ENCODE measurements at places on chromosomes 4 and X.

GRCh38 chr4:123876671-123877101 lies 480.1 kb downstream of the SPRY1 start:
- DNase-seq: no peak

DNA sequence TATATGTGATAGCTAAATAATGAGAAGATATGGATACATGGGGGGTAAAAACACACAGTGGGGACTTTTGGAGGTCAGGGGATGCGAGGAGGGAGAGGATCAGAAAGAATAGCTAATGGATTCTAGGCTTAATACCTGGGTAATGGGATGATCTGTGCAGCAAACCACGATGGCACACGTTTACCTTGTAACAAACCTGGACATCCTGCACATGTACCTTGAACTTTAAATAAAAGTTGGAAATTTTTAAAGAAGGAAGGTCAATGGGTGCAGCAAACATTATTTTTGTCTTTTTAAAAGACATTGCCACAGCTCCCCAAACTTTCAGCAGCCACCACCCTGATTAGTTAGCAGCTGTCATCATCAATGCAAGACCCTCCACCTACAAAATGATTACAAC lies 29.7 kb upstream of the UGT2B15 start:
- no peak for DNase-seq

- peak; percentile 30 for DNase-seq
Measured at GRCh38 chr4:10917566-10917965, 233.0 kb upstream of the CLNK start.

GRCh38 chr4:161291222-161291621 lies 872.6 kb downstream of the FSTL5 start:
- no peak for DNase-seq

DNA sequence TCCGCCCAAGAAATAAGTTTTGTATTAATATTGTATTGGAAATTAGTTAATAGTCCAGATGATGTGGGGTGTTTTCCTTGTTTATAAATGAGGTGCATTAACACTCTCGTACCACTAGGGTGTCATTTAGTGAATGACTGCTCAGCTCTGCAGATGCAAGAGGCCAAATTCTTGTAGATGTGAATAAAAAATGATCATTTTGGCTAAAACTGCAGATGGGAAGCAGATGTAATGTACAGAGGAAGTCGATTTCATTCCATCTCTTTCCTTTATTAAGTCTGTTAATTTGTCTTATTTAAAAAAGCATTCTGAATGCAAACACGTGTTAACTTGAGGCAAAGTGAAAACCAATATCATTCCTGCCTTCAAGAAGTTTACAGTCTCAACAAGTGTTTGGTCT lies 108.1 kb downstream of the DHX15 start:
- no peak for DNase-seq

- DNase-seq: no peak
Measured at GRCh38 chr4:129603241-129603931, 507.4 kb downstream of the C4orf33 start.

- peak; percentile 42 for DNase-seq
Measured at GRCh38 chr4:188021548-188022249, 26.1 kb downstream of the ZFP42 start.

- peak; percentile 61 for DNase-seq
Measured at GRCh38 chr4:82430964-82431745, 765 bp downstream of the ENOPH1 start.

- no peak for DNase-seq
Measured at GRCh38 chrX:30577362-30577991, at the start of gene TASL. TSS of gene TASL (minus strand) at chrX:30577766. CDS start at chrX:30560355, 17,411 bp downstream.

- DNase-seq: no peak
Measured at GRCh38 chr4:99651016-99651769, 6.4 kb downstream of the C4orf54 start.

- no peak for DNase-seq
Measured at GRCh38 chr4:20359692-20360091, 108.0 kb downstream of the SLIT2 start.

- DNase-seq: no peak
Measured at GRCh38 chr4:111492496-111492895, 652.8 kb upstream of the FAM241A start.

DNA sequence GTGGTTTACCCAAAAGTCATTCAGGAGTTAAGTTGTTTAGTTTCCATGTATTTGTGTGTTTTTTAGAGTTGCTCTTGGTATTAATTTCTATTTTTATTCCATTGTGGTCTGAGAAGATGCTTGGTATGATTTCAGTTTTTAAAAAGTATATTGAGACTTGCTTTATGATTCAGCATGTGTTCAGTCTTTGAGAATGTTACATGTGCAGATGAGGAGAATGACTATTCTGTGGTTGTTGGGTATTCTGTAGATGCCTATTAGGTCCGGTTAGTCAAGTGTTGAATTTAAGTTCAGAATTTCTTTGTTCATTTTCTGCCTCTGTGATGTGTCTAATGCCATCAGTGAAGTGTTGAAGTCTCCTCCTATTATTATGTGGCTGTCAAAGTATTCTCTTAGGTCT lies 249.4 kb downstream of the ARHGAP10 start:
- no peak for DNase-seq

GRCh38 chrX:32126997-32127396 lies 1055.2 kb upstream of the FTHL17 start:
- no peak for DNase-seq

DNA sequence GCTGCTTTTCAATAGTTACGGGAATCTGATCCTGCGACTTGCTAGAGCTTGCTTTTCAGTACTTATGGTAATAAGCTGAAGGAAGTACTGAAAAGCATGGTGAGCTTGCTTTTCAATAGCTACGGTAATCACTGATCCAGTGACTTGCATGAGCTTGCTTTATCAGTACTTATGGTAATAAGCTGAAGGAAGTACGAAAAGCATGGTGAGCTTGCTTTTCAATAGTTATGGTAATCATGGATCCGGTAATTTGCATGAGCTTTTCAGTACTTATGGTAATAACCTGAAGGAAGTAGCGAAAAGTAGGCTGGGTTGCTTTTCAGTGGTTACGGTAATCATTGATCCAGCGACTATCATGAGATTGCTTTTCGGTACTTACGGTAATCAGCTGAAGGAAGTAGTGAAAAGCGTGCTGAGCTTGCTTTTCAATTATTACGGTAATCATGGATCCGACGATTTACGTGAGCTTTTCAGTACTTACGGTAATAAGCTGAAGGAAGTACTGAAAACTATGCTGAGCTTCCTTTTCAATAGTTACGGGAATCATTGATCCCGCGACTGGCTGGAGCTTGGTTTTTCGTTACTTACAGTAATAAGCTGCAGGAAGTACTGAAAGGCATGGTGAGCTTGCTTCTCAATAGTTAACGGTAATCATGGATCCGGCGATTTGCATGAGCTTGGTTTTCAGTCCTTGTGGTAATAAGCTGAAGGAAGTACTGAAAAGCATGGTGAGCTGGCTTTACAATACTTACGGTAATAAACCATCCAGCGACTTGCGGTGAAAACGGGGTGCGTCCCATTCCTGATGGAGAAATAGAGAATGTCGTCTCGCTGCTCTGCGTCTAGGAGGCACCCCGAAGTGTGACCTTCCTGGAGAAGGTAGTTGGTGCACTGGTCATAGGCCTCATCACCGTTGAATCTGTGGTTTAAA lies 6.5 kb downstream of the CRLF2 start:
- DNase-seq: no peak

DNA sequence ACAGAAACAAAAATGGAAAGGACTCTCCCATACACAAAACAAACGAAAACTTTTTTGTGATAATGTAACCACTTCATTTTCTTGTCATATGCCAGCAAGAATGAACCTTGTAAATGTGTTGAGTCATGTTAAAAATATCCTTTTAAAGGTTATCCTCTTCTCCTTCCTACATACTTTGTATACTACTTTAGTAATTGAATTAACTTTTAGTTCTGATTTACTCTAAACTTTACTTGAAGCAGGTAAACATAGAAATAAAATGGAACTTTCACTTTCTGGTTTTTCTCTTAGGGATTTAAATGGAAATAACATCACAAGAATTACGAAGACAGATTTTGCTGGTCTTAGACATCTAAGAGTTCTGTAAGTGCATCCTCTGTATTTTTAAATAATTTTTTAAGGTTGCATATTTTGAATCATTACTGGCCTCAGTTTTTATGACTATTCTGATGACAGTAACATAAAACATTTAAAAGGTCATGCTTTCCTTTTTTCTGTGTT lies 4.7 kb downstream of the SLIT2 start:
- DNase-seq: no peak

GRCh38 chrX:49842621-49843020 lies 13.5 kb downstream of the PAGE4 start:
- peak; percentile 6 for DNase-seq

DNA sequence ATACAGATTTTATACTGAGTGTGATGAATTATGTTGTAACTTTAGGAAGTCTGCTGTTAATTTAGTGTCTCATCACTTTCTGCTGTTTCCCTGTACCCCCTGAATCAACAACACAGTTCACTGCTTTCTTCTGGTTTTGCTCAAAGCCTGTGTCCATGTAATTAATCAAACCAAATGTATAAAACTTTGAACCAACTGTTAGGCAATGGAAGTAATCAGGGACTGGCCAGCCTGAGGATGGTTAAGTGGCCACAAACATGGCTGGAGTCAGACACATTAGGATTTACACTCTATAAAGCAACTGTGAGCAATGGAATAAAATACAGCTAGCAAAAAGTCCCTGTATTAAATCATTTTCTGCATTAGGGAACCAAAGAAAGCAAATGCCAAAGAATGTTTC lies 42.6 kb downstream of the CXCL1 start:
- DNase-seq: no peak

- no peak for DNase-seq
Measured at GRCh38 chr4:73684097-73684496, 56.3 kb upstream of the CXCL8 start.

- DNase-seq: no peak
Measured at GRCh38 chrX:87661761-87662160, 144.2 kb downstream of the KLHL4 start.

DNA sequence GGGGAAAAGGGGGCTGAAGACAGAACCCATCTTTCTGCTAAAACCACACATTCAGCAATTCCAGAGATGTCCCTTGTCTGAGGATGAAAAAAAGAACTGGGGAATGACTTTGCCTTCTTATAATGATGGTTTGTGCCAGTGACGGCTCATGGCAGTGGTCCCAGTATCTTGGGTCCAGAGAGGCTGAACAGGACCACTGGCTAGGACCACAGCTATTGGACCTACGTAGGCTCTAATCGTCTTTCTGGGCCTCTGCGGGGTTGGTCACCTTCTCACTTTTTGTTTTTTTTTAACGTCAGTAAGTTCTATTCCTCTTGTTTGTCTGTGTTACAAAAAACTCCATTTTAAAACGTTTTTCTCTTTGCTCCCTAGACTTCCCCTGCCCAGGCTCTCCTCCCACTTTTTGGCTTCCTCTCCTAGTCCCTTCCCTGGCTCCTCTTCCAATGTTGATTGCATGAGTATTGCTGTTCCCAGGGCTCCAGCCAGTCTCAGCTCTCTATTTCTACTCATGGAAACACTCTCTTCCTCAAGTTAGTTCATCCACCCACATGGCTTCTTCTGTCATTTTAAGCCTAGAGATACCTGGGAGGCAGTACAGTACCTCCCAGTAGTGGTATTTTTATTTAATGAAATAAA lies 52.6 kb upstream of the STX18 start:
- DNase-seq: no peak

- no peak for DNase-seq
Measured at GRCh38 chr4:124437853-124438495, 274.6 kb downstream of the ANKRD50 start.

GRCh38 chrX:105820247-105820646 lies 2.1 kb upstream of the NRK start:
- DNase-seq: no peak

DNA sequence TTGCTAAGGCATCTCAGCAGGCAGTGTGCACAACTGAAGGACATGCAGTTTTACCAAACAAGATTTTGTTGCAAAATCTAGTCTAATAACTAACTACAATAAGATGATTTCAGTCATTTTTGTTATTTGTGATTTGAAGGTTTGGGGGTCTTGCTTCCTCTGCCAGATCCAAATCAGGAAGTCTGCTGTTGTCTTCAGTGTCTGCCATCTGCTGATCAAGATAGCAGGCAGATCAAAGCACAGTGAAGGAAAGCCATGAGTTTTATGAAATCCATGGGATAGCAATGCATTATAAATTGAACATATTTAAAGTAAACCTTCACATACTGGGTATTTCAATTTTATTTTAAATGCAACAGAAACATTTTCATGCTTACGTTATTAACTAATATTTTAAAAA lies 169.1 kb upstream of the ETNPPL start:
- DNase-seq: no peak

DNA sequence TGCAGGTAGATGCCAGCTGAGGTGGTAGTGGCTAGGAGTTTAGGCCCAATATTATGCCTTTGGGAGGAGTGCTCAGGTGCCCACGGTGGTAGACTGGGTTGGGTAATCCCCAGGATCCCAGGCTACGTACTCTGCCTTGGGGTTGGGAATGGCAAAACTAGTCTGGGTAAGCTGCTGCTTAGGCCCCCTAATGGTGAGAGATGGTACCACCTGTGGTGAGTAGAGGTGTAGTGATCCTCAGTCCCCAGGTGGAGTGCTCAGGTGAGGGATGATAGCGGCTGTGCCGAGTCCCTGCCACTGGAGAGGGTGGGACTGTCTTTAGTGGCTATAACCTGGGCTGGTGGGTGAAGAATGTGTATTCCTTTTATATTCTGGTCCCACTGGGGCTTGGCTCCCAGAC lies 75.2 kb downstream of the IL1RAPL2 start:
- no peak for DNase-seq

- no peak for DNase-seq
Measured at GRCh38 chr4:147123146-147123545, 177.5 kb upstream of the TTC29 start.

DNA sequence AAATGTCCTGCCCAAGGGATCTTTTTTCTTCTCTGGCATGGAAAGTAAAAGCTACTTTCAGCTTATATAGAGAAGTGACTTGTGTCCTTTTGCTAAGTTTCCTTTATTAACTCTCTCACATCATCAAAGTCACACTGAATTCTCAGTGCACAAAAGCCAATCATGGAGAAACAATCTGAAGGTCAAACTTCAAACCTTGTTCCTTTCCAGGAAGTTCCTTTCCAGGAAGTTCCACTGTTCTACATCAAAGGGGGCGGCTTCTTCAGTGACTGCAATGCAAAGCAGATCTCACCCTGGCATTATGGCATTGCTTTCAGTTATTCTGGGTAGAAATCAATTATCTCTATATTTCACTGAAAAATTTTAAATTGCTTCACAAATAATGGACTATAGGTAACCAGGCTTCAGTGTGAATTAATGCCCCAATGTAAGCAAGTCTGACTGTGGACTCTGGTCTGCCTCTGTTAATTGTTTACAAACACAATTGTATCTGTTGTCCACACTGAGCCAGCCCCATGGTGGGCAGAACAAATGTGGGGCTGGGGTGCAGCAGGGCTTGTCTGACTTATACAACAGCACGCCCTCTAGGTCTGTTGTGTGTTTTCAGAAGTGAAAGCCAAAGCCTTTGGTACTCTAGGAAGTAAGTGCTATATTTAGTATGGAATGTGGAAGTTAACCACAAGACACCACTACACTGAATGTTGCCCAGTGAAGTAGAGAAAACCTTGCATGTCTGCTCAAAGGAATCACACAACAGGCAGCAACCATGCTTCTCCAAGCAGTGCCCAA lies 98.8 kb downstream of the CDS1 start:
- peak; percentile 18 for DNase-seq
